ENCODE measurements at places on chromosomes 6 and 20.
A peak's percentile ranks its signal among the peaks of the same experiment; 100 is the strongest.

DNA sequence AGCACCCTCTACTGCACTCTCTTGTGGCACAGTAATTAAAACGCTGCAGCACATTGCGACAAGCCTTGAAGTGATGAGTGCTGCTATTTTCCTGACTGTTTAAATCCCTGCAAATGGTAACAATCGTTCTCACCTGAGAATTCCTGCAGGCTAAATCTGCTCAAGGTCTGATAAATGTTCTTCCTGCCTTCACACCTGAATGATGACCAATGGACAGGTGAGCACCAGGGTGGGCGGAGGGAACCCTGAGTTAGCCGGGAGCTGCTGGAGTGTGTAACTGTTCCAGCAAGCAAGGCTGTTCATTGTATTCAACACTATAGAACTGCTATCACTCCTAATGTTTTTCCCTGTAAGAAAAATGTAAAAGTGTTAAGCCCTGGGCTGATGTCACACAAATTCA, 4.0 kb downstream of the DACT2 start:
- no peak for DNase-seq

DNA sequence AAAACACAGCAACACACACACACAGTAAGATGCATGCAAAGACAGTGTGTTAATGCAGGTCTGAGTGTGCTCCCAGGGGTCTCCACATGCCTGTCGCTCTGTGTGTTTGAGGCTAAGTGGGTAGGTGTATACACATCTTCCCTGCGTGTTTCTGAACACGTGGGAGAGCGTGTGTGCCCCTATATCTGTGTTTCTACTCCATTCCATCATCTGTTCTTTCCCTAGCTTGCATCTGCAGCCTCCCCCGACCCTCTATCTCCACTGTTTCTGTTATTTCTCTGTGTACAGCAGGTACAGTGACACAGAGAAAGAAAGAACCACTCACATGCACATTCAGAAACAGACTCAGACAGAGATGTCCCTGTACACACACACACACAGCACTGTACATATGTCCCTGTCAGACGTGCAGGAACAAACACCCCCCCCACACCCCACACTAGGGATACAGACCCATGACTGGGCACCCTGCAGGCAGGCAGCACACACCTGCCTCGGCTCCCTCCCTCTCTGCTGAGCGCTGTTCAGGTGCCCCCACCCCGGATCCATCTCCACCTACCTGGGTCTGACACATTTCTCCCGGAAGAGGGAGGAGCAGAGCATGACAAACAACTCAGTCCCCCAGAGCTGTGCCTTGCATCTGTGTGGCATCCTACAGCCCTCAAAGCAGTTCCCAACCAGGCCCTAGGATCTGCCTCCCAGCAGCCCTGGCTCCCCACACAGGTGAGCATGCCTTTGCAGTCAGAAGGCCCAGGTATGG, 27.6 kb downstream of the KCNK15 start:
- DNase-seq: no peak

GRCh38 chr6:168598251-168599117, 157.5 kb downstream of the SMOC2 start:
- DNase-seq: no peak

DNA sequence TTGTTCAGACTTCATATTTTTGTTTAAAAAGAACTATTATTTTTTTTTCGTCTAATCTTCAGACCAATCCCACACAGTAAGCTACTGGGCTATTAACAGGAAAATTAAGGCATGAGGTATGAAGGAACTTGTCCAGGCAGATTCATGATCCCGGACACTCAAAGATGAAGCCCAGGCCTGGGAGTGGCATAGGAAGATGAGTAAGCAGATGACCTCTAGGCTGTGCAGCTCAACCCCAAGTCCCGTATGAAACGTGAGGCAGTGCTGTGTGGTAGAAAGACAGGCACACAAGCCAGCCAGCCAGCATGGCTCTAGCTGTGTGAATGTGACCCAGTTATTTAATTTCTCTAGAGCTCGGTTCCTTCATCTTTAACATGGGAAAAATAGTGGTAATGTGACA, 231.9 kb downstream of the CLIC5 start:
- DNase-seq: no peak

GRCh38 chr6:88641178-88641903, 322.1 kb downstream of the RNGTT start:
- DNase-seq: no peak

DNA sequence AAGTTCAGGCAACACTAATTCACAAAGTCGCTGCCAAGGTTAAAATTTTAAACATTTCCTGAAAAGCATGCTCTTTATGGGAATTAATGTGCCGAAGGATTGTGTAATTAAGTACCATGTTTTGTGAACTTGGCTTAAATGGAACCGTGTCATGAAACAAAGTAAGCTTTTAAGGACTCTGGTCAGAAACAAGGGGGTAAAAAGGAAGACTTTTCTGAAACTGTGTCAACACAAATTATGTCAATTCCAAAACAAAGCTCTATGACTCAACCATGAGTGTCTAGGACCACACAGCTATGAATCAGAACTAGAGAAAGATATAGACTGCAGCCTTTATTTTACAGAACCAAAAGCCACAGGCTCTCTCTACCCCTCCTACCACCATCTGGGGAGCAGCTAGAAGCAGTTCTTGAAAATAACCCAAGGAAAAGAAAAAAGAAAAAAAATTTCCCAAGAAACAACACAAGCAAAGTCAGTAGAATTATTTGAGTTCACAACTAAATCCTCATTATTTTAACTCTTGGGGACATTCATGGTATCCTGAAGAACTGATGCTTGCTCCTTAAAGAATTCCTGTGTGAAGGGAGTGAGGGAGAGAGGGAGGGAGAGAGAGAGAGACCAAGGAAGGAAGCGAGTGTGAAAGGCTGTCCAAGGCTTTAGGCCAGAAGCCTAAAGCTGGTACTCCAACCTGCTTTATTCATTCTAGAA, 81.9 kb downstream of the ZMYND8 start:
- DNase-seq: no peak

DNA sequence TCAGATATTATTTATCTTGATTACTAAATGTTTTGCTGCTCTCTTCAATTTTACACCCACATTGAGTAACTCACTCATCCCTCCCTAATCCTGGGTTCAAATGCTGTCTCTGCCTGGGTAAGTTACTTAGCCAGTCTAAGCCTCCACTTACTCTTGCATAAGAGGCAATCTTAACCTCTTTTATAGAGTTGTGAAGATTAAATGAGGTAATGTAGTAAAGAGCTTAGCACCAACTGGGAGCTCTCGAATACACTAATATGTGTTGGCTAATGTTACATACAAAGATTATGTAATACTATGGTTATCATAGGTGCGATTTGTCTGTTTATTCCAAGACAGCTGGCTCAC, 134.4 kb upstream of the STMND1 start:
- DNase-seq: no peak

DNA sequence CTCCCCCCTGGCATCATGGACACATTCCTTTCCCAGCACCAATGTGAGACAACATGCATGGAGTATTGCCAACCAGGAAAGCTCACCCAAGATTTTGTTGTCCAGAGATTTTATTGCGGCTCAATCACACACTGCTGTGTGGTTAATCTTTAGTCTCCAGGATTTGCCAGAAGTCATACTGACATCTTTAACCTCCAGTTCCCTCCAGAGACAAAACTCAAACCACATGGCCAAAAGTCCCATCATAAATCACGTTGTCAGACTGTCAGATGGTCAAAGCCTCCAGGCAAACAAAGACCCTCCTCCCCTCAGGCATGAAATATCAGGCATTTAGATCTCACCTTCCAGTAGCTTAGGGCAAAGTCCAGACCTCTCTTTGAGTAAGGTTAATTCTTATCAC, 97.3 kb upstream of the OPRM1 start:
- DNase-seq: no peak

GRCh38 chr20:25025091-25025861, 32.7 kb downstream of the ACSS1 start:
- DNase-seq: no peak

- DNase-seq: no peak
These were observed 183.9 kb downstream of the SYNDIG1 start for GRCh38 chr20:24653306-24653705.

DNA sequence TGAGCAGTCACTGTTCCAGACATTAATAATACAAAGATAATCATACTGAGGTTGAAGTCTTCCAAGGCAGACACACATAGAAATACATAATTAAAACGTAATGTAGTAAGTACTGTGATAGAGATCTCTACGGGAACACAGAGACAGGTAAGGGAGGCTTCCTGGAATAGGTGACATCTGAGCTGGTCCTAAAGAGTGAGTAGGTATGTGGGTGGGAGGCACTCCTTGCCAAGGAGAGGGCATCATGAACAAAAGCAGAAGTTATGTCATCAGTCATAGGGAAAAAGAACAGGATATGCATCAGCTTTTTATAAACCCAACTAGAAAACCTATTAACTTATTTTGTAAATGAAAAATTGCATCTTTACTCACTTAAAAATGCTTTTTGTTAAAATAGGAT, 110.0 kb downstream of the MAP7 start:
- DNase-seq: no peak

DNA sequence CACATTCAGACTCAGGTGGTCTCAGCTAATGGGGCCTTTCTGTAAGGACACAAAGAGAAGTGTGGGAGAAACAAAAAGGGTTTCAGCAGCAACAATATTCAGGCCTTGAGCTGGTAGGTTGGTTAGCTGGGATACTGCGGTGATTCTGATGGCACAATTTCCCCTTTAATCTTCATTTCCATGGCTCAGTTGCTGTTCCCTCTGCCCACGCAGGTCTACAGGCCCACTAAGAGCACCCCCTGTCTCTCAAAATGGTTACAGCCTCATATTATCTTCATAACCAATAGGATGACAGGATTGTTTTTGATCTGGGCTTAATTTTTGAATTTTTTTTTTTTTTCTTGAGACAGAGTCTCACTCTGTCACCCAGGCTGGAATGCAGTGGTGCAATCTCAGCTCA, 48.9 kb downstream of the MYB start:
- DNase-seq: no peak

- no peak for DNase-seq
These were observed 4.0 kb downstream of the LRRC73 start for GRCh38 chr6:43506171-43506570.

- DNase-seq: no peak
These were observed 6.0 kb downstream of the SMPD2 start for GRCh38 chr6:109446541-109446940.

- DNase-seq: no peak
These were observed 52.0 kb downstream of the ECT2L start for GRCh38 chr6:138847884-138848283.

- peak; percentile 44 for DNase-seq
These were observed 28.3 kb upstream of the PREP start for GRCh38 chr6:105431226-105431625.

DNA sequence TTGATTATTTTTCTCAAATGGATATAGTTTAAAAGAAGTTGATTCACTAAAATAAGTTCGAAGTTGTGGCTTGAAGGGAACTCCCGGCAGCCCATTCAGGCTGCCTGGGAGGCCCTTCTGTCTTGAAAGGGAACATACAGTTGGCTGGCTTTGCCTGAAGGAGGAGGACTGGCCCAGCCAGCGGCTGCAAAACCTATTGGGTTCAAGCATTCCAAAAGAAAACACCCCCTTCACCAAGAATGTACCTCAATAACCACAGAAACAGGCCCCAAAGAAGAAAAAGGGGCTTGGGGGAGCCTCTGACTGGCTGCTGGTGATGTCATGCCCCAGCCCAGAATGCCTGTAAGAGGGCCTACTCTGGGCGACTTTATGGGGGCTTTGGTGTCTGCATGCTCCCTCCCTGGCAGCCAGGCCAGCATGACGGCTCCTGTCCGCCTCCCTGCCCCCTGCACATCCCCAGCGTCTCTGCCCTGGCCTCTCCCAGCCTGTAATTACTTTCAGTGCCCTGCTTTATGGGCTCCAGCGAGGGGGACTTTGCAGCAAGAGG, 36.5 kb downstream of the MAFB start:
- no peak for DNase-seq

DNA sequence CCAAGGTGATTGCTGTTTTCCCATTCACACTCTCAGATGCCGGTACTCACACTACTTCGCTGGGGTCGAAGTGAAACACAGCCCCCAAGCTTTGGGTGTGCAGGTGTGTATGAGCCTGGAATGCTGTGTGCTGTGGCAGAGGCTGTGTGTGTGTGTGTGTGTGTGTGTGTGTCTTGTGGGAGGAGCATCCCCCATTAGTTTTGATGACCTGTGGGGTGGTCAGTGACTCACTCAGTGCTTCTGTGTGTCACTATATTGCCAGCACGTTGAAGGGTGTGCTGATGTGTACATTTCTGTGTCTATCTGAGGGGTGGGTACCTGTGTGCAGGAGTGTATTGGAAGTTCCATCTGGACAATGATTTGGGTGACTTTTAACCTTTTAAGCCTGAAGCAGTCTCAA, 5.0 kb upstream of the SLC12A5 start:
- DNase-seq: no peak

- no peak for DNase-seq
These were observed 67.6 kb upstream of the SUPT3H start for GRCh38 chr6:45445364-45445748.

DNA sequence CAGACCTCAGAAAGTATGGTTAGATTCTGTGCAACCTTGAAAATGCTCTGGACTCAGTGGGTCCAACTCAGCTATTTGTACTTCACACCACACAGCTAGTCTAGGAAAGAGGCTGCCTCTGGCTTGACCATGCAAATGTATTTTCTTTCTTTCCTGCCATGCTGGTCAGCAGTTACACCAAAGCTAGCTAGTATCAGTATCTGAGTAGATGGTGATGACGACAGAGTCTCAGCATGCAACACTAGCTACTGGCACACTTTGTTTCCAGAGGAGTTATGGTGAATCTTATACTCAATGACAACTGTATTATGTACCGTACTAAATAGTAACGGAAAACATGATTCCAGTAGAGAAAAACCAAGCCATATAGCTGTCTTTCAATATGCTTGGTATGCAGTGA, 96.6 kb upstream of the POPDC3 start:
- DNase-seq: no peak

DNA sequence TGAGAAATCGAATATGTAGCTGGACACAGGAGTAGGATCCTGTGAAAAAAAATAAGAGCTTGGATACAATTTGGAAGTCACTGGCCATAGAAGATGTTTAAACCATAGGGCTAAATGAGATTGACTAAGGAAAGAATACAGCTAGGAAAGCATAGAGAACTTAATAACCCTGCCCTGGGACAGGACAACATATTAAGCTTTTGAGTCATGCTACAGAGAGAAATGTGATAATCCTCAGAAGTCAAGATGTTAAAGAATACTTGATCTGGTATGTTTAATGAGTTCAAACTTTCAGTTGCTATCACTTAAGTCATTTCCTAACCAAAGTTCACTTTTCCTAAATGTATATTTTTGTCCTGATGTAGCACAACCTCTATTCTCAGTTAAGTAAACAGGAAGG, 154.6 kb upstream of the TSHZ2 start:
- DNase-seq: no peak
